ENCODE measurements at places on chromosomes 16 and 17.

DNA sequence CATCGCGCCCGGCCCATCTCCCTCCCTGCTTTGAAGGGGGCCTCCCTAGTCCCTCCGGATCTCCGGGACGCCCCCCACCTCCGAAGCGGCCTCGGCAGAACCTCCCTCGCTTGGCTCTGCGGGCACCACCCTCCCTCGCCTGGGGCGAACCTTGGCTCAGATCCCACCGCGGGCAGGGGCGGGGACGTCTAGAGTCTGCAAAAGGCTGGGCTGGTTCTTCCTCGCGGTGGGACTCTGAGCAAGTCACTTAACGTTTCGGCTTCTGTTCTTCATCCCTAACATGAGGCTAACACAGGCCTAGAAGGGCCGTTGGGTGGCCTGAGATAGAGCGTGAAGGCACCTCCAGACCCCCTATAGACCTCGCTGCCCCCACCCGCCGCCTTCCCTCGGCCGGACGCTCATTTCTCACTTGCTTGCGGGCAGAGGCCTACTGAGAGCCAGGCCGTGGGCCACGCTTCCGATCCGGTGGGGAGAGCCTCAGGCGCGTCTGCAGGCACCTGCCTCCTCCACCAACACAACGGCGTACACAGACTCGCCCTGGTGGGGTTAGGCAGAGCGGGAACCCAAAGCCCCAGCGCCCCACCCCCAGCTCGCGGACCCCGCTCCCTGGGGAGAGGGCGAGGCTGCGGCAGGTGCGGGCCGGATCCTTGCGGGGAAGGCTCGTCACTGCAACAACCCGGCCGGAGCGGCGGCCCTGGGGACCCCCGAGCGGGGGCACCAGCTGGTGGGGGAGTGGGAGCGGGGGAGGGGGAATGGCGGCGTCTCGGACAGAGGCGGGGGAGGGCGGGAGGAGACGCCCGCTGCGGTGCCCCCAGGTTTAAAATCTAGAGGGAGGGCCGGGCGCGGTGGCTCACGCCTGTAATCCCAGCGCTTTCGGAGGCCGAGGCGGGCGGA lies 5.4 kb downstream of the MYO1C start:
- peak overlapping the region; percentile 84 for H3K27ac ChIP-seq
- H3K36me3 ChIP-seq = peaks cover 10% of the 10 kb centered on the region
- DNase-seq = peak; percentile 93
- H3K4me3 ChIP-seq = peak overlapping the region; percentile 79
- H3K27me3 ChIP-seq = no peaks in the 10 kb centered on the region

DNA sequence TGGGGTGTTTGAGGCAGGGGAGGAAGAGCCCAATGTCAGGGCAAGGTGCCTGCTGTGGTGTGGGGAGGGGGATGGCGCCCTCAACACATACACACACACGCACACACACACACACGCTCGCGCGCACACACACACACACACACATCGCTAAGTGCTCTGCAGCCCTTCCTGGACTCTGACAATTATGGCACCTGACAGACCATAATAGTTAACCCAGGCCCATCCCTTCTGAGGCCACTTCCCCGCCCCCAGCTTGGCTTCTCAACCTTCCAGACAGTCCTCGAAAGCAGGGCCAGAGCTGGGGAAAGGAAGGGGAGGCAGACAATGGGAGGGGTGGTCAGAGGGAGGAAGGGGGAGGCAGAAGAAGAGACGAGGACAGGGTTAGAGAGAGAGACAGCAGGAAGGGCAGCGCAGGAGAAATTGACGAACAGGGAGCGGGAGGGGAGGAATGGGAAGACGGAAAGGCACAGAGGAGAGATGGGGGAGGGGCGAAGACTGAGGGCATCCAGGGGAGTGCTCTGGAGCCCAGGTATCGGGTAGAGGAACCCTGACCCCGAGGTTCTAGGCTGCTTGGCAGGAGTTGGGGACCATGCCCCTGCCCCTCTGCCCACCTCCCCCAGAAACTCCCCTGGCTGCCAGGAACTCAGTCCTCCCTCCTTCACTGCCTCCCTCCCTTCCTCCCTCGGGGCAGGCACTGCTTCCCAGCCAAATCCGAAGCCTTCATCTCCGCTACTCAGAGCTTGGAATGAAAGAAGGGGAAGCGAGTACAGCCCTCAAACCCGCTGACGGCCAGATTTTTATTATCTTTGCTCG lies 4.0 kb downstream of the SRCIN1 start:
- no peak overlapping the region for H3K27ac ChIP-seq
- no peak for DNase-seq
- no peaks in the 10 kb centered on the region for H3K27me3 ChIP-seq
- peaks cover 21% of the 10 kb centered on the region for H3K4me1 ChIP-seq

GRCh38 chr16:8937803-8938202 lies 25.9 kb downstream of the USP7 start:
- H3K27me3 ChIP-seq = no peaks in the 10 kb centered on the region
- H3K4me3 ChIP-seq = no peak overlapping the region
- H3K4me1 ChIP-seq = peaks cover 28% of the 10 kb centered on the region
- no peak for DNase-seq

DNA sequence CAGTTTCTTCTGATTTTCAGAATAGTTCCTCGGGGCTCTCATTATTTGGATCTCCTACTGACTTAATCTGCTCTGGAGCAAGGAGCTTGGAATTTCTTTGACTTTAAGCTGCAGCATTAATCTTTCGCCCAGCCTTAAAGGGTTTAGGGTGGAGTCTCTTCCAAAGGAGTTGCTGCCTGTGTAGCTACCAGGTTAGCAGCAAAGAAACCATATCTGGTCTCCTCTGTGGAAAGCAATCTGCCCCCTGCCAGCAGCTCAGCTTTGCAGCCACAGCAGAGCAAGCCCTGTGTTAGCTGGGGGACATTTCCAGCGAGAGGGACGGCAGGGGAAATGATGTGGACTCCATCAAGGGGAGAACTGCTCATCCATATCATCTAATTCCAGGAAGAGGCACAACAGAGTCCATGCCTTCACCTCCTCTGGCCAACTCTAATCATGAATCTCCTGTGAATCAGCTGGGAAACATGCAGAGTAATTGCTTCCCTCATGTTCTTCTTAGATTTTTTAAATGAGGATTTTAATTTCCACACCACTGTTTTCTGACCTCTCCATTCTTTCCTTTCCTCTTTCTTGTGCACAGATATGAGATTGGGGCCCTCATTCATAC lies 827.6 kb upstream of the CA10 start:
- H3K36me3 ChIP-seq = no peaks in the 10 kb centered on the region
- no peak for DNase-seq
- H3K4me1 ChIP-seq = no peaks in the 10 kb centered on the region
- no peaks in the 10 kb centered on the region for H3K27me3 ChIP-seq
- H3K27ac ChIP-seq = no peak overlapping the region

- H3K4me3 ChIP-seq = no peak overlapping the region
- H3K4me1 ChIP-seq = no peaks in the 10 kb centered on the region
- no peaks in the 10 kb centered on the region for H3K27me3 ChIP-seq
- H3K36me3 ChIP-seq = no peaks in the 10 kb centered on the region
These were observed 26.4 kb upstream of the TAOK1 start for GRCh38 chr17:29363716-29364115.

- no peaks in the 10 kb centered on the region for H3K27me3 ChIP-seq
- H3K4me3 ChIP-seq = no peak overlapping the region
These were observed 1.2 kb upstream of the HSF4 start for GRCh38 chr16:67163164-67163998.

DNA sequence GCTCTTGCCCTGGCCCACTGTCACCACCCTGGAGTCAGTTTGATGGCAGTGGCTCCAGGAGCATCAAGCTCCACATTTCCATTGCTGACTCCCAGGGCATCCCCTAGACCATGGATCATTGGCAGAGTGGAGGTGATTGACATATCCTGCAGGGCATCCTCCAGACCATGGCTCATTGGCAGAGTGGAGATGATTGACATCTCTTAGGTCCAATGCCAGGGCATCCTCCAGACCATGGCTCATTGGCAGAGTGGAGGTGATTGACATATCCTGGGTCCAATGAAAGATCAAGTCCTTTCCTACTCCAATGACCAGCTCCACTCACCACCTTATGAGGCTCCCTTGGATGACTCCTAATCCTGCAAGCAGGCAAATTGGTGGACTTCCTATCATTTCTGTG lies 174.3 kb upstream of the NLRP1 start:
- H3K36me3 ChIP-seq = no peaks in the 10 kb centered on the region
- no peak overlapping the region for H3K27ac ChIP-seq
- H3K4me3 ChIP-seq = no peak overlapping the region
- peaks cover 28% of the 10 kb centered on the region for H3K27me3 ChIP-seq
- H3K4me1 ChIP-seq = no peaks in the 10 kb centered on the region

DNA sequence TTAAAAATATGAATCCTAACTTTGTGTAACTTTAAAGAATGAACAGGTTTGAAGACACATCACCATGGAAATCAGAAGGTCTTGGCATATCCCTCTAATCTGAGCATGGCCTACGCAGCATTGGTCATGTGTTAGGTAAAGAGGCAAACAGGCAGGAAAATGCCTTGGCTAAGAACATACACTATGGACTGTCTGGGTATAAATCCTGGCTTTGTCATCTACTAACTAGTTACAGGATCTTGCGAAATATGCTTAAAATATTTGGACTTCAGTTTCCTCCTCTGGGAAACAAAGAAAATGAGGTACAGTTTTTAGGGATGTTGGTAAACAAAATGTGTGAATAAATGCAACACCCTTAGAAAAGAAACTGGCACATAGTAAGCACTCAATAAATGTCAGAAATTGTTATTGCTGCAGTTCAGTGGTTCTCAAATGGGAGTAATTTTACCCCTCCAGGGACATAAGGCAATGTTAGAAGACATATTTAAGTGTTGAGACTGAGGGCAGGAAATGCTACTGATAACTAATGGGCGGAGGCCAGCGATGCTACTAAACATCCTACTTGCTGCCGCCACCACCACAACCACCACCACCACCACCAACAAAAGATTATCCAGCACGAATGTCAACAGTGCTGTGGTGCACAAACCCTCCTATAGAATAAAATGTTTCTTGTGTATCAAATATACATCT lies 770.8 kb upstream of the SOX9 start:
- no peaks in the 10 kb centered on the region for H3K36me3 ChIP-seq
- H3K4me3 ChIP-seq = no peak overlapping the region
- H3K27me3 ChIP-seq = no peaks in the 10 kb centered on the region
- no peaks in the 10 kb centered on the region for H3K4me1 ChIP-seq

GRCh38 chr16:4319454-4320421 lies 3.9 kb downstream of the GLIS2 start:
- no peak overlapping the region for H3K27ac ChIP-seq
- no peaks in the 10 kb centered on the region for H3K27me3 ChIP-seq
- no peak for DNase-seq
- H3K4me3 ChIP-seq = no peak overlapping the region
- peaks cover 37% of the 10 kb centered on the region for H3K4me1 ChIP-seq

DNA sequence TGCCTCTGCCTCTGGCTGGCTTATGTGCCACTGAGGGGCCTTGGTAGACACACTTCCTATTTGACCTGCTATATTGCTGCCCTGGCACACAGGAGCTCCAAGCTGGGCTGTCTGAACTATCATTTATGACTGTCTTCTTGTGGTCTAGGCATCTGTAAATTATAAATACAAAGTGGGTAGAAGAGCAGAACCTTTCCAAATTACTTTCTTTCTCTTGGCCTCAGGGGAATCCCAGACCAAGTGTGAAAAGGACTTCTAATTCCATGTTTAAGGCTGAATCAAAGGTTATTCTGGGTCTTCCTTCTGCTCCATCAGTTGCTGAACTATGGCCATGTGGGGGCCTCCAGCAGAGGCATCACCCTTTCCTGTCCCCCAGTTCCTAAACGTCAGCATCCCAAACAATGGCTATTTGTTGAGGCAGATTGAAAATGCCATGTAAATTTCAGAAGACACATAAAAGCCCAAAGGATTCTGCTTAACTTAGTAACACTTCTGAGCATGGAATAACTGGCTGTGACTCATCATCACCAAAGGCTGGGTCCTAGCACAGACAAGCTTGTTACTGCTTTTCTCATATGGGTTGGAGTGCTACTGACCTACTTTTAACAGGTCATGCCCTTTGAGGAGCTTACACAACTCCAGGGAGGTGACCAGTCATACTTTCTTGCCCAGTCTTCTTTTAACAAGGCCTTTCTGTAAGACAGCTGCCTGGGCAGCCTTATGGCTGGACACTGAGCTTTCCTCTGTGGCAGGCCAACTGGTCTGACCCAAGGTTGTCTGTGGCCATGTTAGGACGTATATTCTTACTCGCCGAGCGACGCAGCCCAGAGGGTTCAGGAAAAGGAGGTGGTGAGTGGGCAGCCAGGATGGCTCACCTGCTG lies 154.8 kb downstream of the VPS53 start:
- H3K27ac ChIP-seq = no peak overlapping the region
- DNase-seq = no peak
- no peaks in the 10 kb centered on the region for H3K27me3 ChIP-seq
- H3K36me3 ChIP-seq = peaks cover 7% of the 10 kb centered on the region
- H3K4me1 ChIP-seq = no peaks in the 10 kb centered on the region
- no peak overlapping the region for H3K4me3 ChIP-seq

DNA sequence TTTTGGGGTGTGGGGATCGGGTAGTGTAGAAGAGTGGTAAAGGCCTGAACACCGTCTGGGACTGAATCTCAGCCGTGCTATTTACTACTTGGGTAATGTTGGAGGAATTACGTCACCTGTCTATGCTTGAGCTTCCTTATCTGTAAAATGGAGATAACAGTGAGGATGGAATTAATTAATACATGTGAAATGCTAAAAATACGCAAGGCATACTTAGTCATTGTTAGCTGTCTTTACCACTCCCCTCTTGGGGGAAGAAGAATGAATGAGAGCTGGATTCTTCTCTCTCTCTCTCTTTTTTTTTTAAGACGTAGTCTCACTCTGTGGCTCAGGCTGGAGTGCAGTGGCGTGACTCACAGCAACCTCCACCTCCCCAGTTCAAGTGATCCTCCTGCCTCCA lies 41.1 kb upstream of the TANGO6 start:
- no peaks in the 10 kb centered on the region for H3K27me3 ChIP-seq
- no peak overlapping the region for H3K27ac ChIP-seq
- H3K36me3 ChIP-seq = no peaks in the 10 kb centered on the region
- no peaks in the 10 kb centered on the region for H3K4me1 ChIP-seq
- H3K4me3 ChIP-seq = no peak overlapping the region

DNA sequence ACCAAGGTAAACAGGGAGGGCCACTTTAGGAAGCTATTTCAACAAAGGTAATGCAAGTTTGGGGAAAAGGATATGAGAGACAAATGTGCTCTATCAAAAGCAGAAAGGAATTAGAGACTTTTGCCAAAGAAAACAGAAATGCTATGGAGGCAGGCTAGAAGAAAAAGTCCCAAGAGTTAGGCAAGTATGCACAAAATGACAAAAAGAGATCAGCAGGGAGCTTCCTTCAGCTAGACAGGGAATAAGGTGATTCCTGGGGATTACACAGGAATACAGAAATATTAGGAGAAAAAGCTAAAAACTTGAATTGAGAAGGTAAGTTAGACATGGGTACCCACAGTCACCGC lies 2.4 kb downstream of the FXR2 start:
- peaks cover 20% of the 10 kb centered on the region for H3K4me1 ChIP-seq
- H3K27me3 ChIP-seq = no peaks in the 10 kb centered on the region
- peak overlapping the region; percentile 92 for H3K4me3 ChIP-seq
- peak overlapping the region; percentile 55 for H3K27ac ChIP-seq

All from A673 (cell line).